ENCODE measurements at places on chromosomes 3 and 15.

- DNase-seq = no peak
Measured at GRCh38 chr15:85336880-85337279, 43.5 kb upstream of the AKAP13 start.

GRCh38 chr3:18428036-18428435, 2.9 kb upstream of the SATB1 start:
- no peak for DNase-seq

GRCh38 chr15:25325187-25325586, 113.6 kb downstream of the UBE3A start:
- DNase-seq = no peak

DNA sequence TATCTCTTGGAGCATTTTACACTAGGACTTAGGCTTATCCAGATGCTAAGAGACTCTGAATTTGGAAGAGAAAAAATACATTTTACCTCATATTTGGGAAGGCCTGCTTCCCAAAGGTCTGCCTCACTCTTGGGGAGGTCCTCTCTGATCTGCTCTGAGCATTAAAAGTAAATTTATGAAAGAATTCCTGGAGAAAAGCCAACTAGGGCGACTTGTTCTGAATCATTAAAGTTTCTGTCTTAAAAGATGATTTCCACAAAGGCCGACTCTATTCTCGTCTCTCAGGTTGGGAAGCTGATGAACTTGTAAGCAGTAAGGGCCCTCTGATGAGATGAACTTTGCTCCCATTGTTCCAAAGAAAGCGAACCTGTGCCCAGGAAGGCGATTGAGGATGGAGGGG, 48.7 kb upstream of the HES1 start:
- no peak for DNase-seq

GRCh38 chr3:46910166-46910760, 32.7 kb downstream of the PTH1R start:
- DNase-seq = no peak

DNA sequence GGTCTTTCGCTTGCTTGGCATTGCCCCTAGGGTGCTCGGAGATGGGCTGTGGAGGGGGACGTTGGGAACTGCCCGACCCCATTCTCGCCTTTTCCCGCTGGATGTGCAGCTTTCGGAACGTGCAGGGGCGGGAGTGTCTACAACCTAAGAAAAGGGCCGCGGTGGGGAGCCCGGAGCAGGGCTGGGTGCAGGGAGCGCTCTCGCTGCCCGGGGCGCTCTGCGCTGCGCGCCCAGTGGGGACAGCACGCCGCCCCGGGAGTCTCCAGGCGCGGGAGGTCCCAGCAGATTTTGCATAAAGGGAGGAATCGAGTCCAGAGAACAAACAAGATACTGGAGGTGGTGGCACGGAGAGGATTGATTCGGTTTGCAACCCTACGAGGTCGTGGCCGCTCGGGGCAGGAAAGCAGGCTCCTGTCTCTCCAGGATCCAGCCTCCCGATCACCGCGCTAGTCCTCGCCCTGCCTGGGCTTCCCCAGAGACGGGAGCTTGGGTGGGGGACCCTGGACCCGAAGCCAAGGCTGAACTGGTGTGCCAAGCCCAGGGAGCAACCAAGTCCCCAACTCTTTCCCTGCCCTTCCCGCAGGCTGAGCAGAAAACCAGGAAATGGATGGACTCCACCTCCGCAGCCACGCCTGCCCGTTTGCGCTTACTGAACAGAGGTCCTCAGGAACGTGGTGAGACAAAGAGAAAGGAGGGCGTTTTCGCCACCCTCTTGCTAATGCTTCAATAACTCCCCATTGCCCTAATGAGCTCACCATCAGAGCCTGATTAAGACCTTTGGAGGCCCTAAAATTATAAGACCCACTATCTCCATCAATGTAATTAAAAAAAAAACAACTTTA, 59.7 kb downstream of the NOX5 start:
- DNase-seq = no peak

- DNase-seq = no peak
Measured at GRCh38 chr3:66722675-66723074, 221.9 kb upstream of the LRIG1 start.

GRCh38 chr3:160822936-160823335, 66.9 kb downstream of the PPM1L start:
- no peak for DNase-seq

GRCh38 chr15:83285284-83285978, 967 bp upstream of the BNC1 start:
- no peak for DNase-seq

DNA sequence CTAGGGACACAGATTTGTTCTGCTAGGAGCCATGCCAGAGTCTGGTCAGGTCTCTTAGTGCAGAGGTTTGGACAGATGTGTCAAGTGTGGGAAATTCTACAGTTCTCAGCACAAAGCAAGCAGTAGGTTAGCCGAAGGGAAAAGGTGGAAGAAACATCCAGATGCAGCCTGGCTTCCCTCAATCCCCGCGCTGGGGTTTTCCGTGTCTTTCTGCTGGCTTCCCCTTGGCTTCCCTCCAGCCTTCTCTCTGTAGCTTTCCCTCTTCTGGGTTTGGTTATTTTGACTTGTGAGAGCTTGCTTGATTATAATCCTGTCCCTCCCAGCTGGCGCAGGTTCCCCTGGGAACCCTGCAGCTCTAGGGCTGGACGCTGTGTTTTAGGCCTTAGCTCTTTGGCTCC, 4.1 kb downstream of the TF start:
- DNase-seq = no peak

GRCh38 chr3:140117096-140117526, 182.1 kb downstream of the CLSTN2 start:
- DNase-seq = no peak

- DNase-seq = no peak
Measured at GRCh38 chr3:129536374-129536667, 6.7 kb upstream of the H1-8 start.

GRCh38 chr3:79329154-79329553, 438.6 kb downstream of the ROBO1 start:
- no peak for DNase-seq

- no peak for DNase-seq
Measured at GRCh38 chr15:69735121-69735520, 282.5 kb downstream of the RPLP1 start.

DNA sequence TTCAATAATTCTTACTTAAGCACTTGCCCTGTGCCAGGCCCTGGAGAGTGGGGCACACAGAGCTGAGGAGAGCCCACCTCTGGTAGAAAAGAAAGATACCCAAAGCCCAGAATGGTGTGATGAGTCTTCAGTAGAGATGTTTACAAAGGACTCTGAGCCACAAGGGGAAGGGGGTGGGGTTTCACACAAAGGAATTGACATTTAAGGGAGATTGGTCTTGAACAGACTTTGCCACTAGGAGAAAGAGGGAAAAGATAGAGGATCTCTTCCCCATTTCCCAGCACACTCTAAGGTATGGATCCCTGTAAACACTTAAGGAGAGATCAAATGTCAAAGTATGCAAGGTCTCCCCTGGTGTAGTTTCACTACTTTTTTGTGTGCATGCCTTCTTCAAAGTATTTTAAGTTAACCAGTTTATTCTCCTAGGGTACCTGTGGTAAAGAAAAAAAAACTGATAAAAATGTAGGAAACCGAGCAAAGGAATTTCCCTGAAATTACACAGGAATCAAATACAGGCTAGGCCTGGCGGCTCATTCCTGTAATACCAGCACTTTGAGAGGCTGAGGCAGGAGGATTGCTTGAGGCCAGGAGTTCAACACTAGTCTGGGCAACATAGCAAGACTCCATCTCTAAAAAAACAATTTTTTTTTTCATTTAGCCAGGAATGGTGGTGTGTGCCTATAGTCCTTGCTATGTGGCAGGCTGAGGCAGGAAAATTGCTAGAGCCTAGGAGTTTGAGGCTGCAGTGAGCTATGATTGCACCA, 117.6 kb upstream of the SKOR1 start:
- DNase-seq = no peak

DNA sequence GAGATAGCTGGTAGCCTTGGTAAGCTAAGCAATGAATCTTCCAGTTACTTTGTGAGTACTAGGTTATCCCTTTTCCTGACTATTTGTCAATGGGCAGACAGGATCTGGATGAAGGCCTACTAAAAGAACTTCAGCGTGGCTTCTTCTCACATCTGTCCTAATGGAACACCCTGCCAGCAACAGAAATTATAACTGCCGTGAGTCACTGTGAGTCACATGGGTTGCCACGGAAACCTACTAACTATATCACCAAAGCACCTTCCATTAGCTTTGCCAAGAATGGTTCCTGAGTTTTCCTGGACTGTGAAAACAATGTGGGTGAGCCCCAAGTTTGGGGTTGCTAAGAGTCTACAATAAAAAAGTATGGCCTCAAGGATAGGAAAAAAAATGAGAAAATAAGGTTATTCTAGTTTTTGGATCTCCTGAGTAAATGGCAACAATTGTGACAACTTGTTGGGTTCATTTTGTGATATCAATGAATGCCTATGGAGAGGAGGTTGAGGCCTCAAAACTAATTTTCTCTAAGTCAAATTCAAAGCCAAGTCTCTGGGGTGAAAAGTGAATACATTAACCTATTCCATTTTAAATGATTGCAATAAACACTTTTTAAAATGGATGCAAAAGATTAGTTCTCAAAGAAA, 195.1 kb upstream of the ICE2 start:
- DNase-seq = peak; percentile 59

DNA sequence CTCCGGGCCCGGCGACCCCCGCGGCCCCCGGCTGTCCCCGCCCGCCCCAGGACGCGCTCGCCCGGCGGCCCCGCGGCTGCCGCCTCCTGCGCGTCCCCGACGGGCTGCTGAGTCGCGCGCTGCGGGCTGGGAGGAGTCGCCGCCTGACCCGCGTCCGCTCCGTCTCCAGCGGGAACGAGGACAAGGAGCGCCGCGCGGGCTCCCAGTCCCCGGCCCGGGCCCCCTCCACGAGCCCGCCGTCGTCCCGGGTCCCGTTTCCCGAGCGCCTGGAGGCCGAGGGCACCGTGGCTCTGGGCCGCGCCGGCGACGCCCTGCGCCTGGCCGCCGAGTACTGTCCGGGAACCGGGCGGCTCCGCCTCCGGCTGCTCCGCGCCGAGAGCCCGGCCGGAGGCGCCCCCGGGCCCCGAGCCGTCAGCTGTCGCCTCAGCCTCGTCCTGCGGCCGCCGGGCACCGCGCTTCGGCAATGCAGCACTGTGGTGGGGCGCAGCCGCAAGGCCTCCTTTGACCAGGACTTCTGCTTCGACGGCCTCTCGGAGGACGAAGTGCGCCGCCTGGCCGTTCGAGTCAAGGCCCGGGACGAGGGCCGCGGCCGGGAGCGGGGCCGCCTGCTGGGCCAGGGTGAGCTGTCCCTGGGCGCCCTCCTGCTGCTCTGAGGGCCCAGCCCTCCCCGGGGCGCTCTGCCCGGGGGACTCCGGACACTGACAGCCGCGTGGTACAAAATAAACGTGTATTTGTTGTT, 1.5 kb downstream of the C2CD4A start:
- DNase-seq = no peak

DNA sequence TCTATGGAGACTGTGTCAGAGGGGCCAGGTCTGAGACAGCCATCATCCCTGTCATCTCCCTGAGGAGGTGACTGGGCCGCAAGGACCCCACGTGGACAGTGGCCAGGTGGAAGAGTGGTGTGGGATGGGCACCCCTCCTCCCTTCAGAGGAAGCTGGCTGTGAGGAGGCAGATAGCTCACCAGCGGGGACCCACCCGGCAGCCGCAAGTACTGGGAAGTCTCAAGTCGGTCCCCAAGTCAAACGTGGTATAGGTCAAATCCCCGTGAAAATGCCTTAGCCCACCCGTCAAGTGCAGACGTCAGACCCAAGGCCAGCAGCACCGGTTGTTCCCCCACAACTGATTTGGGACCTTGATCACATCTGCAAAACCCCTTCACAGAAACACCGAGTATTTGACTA, 12.3 kb upstream of the KLF13 start:
- DNase-seq = no peak

Data from AG04449 (cell line).